ENCODE measurements at places on chromosomes 2 and 18. TPM values are rescaled to one million over a fixed set of nuclear protein-coding genes. Genes with fewer than 3 reads are reported as not detected.

The ONECUT2 gene
- 4.3 TPM for total RNA-seq

GRCh38 chr2:1398191-1398590, 15.1 kb upstream of the TPO start:
- no peak overlapping the region for H3K27ac ChIP-seq
- H3K4me1 ChIP-seq = no peaks in the 10 kb centered on the region
- H3K36me3 ChIP-seq = no peaks in the 10 kb centered on the region
- DNase-seq = no peak

The GCKR gene
- total RNA-seq = not detected

- no peaks in the 10 kb centered on the region for H3K36me3 ChIP-seq
- H3K4me1 ChIP-seq = no peaks in the 10 kb centered on the region
- no peak overlapping the region for H3K27ac ChIP-seq
- no peak for DNase-seq
Observed at GRCh38 chr2:228063558-228063957, 117.9 kb downstream of the SPHKAP start.

GRCh38 chr2:226995625-226996041, 159.8 kb downstream of the RHBDD1 start:
- no peaks in the 10 kb centered on the region for H3K27me3 ChIP-seq
- H3K4me1 ChIP-seq = peaks cover 33% of the 10 kb centered on the region
- no peaks in the 10 kb centered on the region for H3K36me3 ChIP-seq
- peak overlapping the region; percentile 24 for H3K4me3 ChIP-seq
- peak; percentile 99 for DNase-seq

GRCh38 chr2:8659092-8659734, 22.6 kb upstream of the ID2 start:
- no peak overlapping the region for H3K4me3 ChIP-seq
- H3K27me3 ChIP-seq = no peaks in the 10 kb centered on the region
- DNase-seq = no peak
- no peaks in the 10 kb centered on the region for H3K36me3 ChIP-seq

DNA sequence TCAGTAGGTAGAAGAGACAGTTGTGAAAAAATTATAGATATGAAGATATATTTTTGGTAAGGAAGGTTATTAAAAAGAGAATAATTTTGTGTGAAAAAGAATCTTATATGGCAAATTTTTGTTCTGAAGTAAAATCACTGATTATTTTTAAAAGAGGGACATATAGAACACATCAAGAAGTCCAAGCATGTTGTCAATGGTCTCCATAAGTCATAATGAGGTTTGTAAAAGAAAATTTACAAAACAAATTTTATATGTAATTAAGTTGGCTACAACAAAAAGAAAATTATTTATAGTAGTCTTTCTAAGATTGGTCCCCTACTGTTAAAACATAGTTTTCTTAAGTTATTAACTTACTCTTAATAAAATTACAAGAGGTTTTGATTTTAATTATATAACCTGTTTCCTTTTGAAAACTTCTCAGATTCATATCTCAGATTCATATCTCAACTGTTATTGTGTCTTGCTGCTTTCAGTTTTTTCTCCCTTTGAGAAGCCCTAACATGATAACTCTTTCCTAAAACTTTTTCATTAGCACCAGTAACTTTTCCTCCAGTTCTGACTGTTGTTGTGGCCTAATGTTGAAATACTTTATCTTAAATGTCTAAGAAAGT, 81.2 kb downstream of the SH3YL1 start:
- no peak overlapping the region for H3K27ac ChIP-seq
- H3K4me1 ChIP-seq = no peaks in the 10 kb centered on the region
- H3K36me3 ChIP-seq = no peaks in the 10 kb centered on the region

DNA sequence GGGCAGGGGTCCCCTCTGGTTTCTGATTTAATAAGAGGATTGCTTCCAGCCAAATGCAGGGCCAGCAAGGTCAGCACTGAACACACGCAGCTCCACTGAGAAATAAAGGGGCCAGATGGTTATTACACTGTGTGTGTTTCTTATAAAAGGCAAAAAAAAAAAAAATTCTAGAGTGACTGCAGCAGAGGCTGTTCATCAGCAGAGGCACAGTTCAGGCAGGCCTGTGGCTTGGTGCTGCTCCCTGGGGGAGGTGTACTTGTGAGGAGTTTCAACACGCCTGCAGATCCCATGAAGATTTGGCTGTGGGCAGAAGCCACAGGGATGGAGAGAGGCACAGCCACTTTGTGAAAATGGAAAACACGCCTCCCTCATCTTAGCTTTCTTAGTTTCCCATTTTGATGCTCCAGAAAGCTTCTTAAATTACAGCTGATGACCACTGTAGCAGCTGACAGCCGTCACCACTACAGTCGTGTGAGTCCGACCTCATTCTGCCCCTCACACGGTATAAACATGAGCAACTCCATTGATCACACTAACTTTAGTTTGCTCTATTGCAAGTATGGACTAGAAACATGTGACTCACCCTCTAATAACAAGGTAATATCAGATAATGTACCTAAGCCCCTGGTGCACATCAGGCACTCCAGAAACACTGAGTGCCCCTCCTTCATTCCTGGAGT, 726.5 kb upstream of the RAB6C start:
- H3K36me3 ChIP-seq = no peaks in the 10 kb centered on the region
- DNase-seq = no peak
- H3K4me3 ChIP-seq = no peak overlapping the region
- H3K27ac ChIP-seq = no peak overlapping the region
- H3K4me1 ChIP-seq = no peaks in the 10 kb centered on the region

The CDH2 gene
- 0.15 TPM for total RNA-seq

- no peaks in the 10 kb centered on the region for H3K27me3 ChIP-seq
- DNase-seq = no peak
- H3K36me3 ChIP-seq = no peaks in the 10 kb centered on the region
- no peak overlapping the region for H3K4me3 ChIP-seq
- no peaks in the 10 kb centered on the region for H3K4me1 ChIP-seq
- H3K27ac ChIP-seq = no peak overlapping the region
Observed at GRCh38 chr2:62971936-62972335, 78.7 kb upstream of the OTX1 start.

GRCh38 chr2:144553379-144553778, 33.5 kb upstream of the ZEB2 start:
- H3K4me3 ChIP-seq = no peak overlapping the region
- H3K36me3 ChIP-seq = no peaks in the 10 kb centered on the region
- H3K4me1 ChIP-seq = no peaks in the 10 kb centered on the region
- DNase-seq = no peak
- no peaks in the 10 kb centered on the region for H3K27me3 ChIP-seq

DNA sequence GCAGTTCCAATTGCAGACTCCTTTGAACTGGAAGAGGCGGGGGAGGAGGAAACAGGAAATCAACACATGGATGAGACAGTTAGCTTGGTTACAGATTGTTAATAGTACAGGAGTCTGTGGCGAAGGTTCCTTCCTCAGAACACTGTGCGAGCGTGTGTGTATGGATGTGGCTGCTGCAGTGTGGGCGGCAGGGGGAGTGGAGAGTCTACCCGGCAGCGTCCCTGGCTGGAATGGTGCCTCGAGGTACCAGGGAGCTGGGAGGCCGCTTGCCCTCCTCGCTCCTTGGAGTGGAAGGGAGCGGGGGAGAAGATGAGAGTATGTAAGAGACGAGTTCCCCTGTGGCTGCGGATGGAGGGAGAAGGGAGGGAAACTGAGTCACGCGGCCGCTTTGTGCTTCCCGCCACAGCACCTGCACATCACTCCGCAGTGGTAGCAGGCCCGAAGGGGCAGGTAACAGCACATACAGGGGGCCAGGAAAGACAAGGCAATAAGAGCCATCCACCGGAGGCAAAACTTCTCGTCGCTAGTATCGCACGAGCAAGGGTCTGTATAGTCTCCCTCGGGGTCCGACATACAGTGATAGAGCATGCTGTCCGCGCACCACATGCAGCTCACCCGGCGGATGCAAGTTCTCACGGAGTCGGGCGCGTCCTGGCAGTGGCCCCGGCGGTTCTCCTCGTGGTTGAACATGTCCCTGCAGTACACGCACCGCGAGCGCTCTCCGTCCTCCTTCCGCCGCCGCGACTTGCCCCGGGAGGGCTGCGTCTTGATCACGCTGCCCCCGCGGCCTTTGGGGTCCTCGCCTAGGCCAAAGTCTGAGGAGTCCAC, 85.7 kb downstream of the ACTR2 start:
- no peak overlapping the region for H3K27ac ChIP-seq
- no peaks in the 10 kb centered on the region for H3K27me3 ChIP-seq
- H3K4me1 ChIP-seq = no peaks in the 10 kb centered on the region
- peaks cover 32% of the 10 kb centered on the region for H3K36me3 ChIP-seq
- H3K4me3 ChIP-seq = no peak overlapping the region
- DNase-seq = no peak

The TUBB8B gene
- 0.57 TPM for total RNA-seq

DNA sequence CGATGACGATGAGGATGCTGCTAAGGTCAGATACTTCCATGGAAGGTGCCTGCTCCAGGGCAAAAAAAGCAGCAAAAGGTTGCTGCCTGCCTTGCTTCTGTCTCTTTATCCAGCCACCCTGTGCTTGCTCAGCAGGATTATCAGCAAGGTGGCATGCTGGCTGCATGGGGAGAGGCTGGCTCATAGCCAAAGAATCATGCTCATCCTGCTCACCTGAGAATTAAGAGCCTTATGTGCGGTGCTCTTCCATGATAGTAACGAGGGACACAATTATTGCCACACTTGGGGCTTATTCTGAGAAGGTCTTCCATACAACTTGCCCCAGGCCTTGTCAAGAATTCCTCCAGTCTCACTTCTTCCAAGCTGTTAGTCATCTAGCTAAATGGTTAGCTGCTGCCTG, 60.4 kb upstream of the SEC11C start:
- H3K36me3 ChIP-seq = no peaks in the 10 kb centered on the region
- H3K4me1 ChIP-seq = no peaks in the 10 kb centered on the region
- no peak overlapping the region for H3K4me3 ChIP-seq
- DNase-seq = no peak

The CAPN14 gene
- total RNA-seq = not detected

The SIX3 gene
- total RNA-seq = 1.2 TPM

DNA sequence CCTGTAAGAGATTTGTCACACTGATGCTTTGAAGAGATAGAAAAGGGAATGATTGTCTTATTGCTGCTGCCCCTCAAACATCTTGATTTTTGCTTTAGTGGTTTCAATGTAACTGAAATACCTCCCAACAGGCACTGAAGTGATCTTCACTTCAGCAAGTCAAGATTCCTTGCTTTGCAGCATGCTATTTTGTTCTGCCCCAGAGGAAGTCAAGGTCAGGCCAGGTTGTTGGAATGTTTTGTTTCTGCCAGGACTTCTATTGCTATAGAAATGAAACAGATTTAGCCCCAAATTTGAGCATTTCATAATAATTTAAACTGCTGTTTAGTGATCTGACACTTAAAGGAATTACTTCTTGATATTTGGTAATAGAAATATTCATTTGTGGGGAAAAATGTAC, 277.6 kb downstream of the ZNF804A start:
- no peak overlapping the region for H3K27ac ChIP-seq
- no peak overlapping the region for H3K4me3 ChIP-seq
- DNase-seq = no peak
- H3K27me3 ChIP-seq = no peaks in the 10 kb centered on the region

The SERTAD2 gene
- total RNA-seq = 80.1 TPM

GRCh38 chr2:163347982-163348856, 387.6 kb downstream of the FIGN start:
- peak; percentile 52 for DNase-seq
- H3K36me3 ChIP-seq = no peaks in the 10 kb centered on the region
- peak overlapping the region; percentile 5 for H3K27ac ChIP-seq
- H3K4me1 ChIP-seq = peaks cover 36% of the 10 kb centered on the region
- H3K27me3 ChIP-seq = no peaks in the 10 kb centered on the region
- peak overlapping the region; percentile 36 for H3K4me3 ChIP-seq

DNA sequence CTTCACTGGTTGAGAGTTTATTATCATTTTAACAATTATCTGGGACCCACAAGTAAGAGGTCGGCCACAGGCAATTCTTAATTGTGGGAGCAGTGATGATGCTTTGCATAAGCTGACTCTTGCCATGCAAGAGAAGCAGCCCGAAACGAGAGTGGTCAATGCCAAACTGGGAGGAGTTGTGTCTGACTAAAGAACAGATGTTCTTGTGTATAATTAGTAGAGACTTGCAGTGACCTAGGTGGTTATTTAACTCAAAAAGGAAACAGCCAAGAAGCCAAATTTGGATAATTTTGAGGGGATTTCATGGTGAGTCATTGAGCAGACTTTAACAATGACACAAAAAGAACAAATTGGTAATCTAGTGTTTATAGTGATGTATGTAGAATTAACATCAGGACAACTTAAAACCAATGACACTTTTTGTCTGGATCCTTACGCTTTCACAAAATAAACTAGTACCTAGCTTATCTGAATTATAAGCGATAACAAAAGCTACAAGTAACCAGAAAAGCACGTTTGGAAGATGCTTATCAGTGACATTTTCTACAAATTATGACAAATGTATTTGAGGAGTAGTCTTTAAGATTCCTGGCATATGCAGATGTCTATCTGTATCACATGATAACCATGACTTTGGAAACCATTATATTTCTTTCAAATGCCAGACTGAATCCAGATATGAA, 184.7 kb upstream of the DLGAP1 start:
- no peak overlapping the region for H3K4me3 ChIP-seq
- no peaks in the 10 kb centered on the region for H3K36me3 ChIP-seq
- no peak overlapping the region for H3K27ac ChIP-seq

The UGT1A4 gene
- total RNA-seq = 0.12 TPM

The ZNF892 gene
- 0.27 TPM for total RNA-seq

- H3K36me3 ChIP-seq = no peaks in the 10 kb centered on the region
- H3K4me1 ChIP-seq = no peaks in the 10 kb centered on the region
- no peaks in the 10 kb centered on the region for H3K27me3 ChIP-seq
- no peak overlapping the region for H3K4me3 ChIP-seq
- H3K27ac ChIP-seq = no peak overlapping the region
Observed at GRCh38 chr2:33665039-33665438, 65.9 kb upstream of the FAM98A start.

DNA sequence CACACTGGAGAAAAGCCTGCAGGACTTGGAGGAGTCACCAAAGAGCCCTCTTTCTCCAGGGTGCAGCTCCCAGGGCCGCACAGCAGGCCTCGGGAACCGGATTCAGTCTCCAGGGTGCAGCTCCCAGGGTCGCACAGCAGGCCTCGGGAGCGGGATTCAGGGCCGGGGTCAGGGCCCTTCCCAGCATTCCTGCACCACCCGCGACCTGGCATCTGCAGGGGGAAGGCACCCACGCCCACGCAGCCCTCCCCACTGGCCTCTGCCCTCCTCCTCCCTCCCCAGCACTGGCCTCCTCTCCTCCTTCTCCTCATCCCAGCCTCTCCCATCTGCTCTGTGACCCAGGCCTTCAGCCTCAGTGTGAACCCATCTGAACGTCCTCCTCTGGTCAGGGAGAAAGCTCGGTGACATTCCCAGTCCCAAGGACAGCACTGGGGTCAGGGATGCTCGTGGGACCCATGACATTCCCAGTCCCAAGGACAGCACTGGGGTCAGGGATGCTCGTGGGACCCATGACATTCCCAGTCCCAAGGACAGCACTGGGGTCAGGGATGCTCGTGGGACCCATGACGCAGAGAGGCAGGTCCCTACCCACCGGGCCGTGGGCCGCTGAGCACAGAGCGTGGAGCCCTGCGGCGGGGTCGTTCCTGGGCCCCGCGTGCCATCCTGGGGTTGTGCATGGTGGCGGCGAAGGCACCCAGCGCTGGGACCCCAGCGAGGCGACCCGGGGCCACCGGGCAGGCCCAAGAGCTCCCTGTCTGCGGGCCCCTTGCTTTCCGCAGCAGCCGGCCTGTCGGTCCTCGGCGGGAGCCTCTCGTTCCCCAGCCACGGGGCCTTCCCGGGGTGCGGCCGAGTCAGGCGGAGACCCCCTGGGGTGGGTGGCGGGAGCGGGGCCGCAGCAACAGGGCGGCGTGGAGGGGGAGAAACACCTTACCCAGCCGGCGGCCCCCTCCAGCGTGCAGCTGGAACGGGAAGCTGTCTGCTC, 550.2 kb upstream of the SALL3 start:
- H3K27me3 ChIP-seq = no peaks in the 10 kb centered on the region
- H3K27ac ChIP-seq = no peak overlapping the region
- H3K4me3 ChIP-seq = no peak overlapping the region
- no peak for DNase-seq
- H3K36me3 ChIP-seq = no peaks in the 10 kb centered on the region
- no peaks in the 10 kb centered on the region for H3K4me1 ChIP-seq

The TRABD2A gene
- total RNA-seq = 4.6 TPM

The IL1RL1 gene
- not detected for total RNA-seq

All from HCT116 (cell line).